NK-92 treated with Interleukin-12 subunit alpha and Interleukin-12 subunit beta, amount 100 ng/mL, for 24 hours (cell line): ENCODE measurements at places on chromosomes 4 and X.
A peak's percentile ranks its signal among the peaks of the same experiment; 100 is the strongest.

- no peak for DNase-seq
Observed at GRCh38 chrX:57905141-57905540, 5.1 kb downstream of the ZXDA start.

DNA sequence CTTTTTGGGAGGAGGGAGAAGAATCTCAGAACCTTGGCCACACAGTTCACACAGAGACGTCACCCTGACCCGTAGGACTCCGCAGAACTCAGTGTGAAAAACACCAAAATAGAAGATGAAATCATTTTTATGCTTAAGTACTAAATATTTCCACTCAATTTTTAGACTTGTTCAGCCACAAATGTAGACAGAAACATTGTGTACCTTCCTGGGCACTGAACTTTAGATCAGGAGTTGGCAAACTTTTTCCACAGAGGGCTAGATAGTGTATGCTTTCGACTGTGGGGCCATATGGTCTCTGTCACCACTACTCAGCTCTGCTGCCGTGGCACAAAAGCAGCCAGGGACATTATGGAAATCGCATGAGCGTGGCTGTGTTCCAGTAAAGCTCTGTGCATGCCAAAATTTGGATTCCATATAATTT lies 61.8 kb upstream of the STOX2 start:
- DNase-seq: no peak

- peak; percentile 46 for DNase-seq
Observed at GRCh38 chrX:79270401-79270800, 96.7 kb downstream of the ITM2A start.

- DNase-seq: no peak
Observed at GRCh38 chr4:21882051-21882839, 66.3 kb downstream of the KCNIP4 start.

DNA sequence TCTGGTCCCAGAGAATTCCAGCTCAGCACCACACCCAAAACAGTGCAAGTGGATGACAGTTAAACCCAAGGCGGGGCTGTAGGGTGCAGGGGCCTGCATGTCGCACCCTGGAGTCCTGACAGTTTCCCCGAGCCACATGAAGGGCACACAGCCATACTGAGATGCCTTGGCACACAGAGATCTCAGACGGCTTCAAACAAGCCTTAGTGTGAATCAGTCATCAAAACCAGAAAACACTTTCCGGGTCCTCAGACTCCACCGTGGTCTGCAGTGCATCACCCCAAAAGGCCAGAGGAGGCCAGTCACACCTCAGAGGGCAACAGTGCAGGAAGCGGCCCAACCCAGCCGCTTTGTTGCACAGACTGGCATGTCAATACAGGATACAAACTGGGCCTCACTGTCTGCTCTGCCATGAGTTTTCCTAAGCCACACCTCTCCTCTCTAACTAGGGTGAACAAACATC lies 64.6 kb upstream of the ENPP6 start:
- no peak for DNase-seq

- no peak for DNase-seq
Observed at GRCh38 chr4:2792396-2792710, 532 bp upstream of the SH3BP2 start.

DNA sequence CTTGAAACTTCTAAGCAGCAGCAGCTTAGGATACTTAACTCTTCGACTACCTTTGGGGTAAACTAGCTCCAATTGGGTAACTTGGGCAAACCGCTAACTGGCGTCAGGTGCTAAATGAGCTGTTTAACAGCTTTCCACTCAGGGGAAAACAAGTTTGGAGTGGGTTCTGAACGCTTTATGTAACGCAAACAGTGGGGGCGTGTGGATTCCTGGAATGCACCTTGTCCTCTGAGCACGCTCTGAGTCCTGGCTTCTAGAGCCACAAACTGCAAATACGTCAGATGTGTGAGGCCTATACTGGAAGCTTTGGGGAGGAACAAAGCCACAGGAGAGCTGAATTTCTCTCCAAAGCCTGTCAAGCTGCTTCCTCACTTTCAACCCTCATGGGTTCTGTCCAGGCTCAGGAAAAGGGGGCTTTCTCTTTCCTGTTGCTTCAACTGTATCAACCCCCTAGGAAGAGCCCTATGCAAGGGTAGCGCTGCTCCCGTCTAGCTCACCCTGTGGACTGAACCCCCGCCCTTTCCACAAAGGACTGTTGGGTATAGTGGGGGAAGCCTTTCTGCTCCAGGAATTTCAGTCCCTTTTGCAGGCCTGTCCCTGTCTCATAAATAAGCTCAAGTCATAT lies 4.5 kb upstream of the WDR1 start:
- DNase-seq: no peak

DNA sequence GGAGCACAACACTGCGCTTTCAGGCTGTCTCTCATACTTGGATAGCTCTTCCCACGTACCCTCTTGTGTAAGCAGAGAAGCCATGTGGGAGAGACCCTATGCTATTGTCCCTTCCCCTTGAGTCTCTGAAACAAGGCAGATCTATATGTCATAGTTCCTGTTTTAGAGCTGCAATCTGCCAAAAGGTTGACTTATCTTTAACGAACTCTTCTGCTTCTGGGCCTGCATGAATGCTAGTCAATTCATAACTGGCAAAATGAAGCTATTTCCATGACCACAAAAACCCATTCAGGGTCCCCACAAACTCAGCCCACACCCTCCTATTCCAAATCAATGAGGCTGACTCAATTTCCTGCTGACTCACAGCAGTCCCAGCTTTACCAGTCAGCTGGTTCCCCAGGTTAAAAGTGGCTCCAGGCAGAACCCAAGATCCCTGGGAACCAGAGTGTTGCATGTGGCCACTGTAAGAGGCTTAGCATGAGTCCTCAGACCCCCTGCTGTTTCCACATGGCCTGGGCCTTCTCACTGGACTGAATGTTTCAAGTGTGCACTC lies 25.3 kb upstream of the SOD3 start:
- DNase-seq: no peak

DNA sequence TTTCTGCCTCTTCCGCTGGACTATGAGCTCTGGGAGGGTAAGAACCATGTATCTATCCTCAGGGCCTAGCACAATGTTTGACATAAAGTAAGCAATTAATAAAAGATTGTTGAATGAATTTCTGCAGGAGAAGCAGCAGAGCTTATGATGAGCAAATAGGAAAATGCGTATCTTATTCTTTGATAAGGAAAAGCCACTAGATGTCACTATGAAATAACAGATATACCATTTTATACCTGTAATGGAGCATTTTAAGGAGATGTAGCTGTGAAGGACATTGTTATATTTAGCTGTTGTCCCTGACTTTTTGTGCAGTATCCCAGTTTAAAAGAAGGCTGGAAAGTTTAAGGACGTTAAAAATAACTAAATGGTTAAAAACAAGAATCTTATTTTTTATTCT lies 147.2 kb upstream of the MBNL3 start:
- DNase-seq: no peak

GRCh38 chr4:67134616-67135015 lies 410.7 kb downstream of the CENPC start:
- no peak for DNase-seq

- no peak for DNase-seq
Observed at GRCh38 chr4:37821953-37822605, 4.4 kb upstream of the PGM2 start.

GRCh38 chr4:24984602-24985532 lies 45.9 kb downstream of the LGI2 start:
- DNase-seq: no peak

DNA sequence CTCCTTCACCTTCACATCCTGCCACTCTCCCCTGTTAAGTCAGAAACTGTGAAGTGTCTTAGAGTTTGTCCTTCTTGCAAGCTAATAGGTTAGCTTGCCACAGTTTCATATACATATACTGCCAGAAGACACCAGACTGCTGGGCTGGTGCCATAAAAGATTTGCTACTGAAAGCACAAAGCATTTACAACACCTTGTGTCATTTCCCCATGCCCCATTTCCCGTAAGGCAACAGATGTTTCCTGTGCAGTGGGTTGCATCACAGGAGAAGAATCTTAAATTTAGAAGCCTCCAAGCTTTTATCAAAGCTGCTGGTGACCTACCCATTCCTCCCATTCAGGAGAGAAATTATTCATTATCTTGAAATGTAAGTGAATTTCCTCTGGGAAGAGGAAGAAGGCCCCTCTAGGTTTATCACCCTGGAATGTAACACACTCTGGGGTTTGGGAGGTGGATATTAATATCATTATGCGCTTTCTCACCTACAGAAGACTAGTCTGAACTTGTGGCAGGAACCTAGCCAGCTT lies 34.5 kb upstream of the RAB33B start:
- DNase-seq: peak; percentile 44

DNA sequence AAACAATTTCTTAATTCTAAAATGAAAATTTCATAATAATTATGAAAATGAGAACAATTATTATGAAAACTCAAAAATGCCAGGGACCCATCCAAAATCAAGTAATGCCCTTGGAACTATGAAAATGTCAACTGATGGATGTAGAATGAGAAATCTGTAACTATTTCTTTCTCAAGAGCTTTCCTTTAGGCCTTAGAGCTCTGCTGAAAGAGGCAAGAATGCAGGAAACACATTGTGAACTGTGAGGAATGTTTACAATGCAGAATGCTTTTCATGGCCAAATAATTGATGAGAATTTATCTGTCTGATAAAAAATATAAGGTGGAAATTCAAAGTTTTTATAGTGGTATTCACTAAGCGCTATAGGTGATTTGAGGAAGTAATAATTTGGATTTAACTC lies 207.1 kb upstream of the PCDH18 start:
- DNase-seq: no peak
